Aorta (tissue), 5 donors: ENCODE measurements at places on chromosomes 5 and 9. TPM values are rescaled to one million over a fixed set of nuclear protein-coding genes. Genes with fewer than 3 reads are reported as not detected.

DNA sequence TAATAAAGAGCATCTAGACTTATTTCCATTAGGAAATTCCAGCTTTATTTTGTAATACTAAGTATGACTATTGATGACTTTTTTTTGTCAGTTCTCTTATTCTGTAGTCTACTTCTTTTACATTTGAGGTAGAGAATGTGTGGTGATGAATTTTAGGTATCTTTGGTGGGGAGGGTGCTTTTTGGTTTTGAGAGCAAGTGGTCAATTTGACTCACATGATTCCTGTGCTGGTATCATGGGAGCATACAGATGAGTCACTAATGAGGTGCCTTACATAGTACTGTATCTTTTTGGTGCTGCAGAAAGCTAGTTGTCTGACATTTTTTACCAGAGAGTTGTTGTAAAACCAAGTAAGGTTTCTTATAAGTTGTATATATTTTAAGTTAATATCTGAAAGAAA is 35.3 kb downstream of the ERBIN start:
- H3K27me3 ChIP-seq: no peaks in the 10 kb centered on the region
- DNase-seq: no peak
- H3K36me3 ChIP-seq: no peaks in the 10 kb centered on the region
- H3K4me3 ChIP-seq: no peak overlapping the region
- no peaks in the 10 kb centered on the region for H3K4me1 ChIP-seq

GRCh38 chr9:37150415-37150814 is 30.0 kb downstream of the ZCCHC7 start:
- no peak overlapping the region for H3K27ac ChIP-seq
- H3K36me3 ChIP-seq: no peaks in the 10 kb centered on the region
- no peaks in the 10 kb centered on the region for H3K4me1 ChIP-seq
- H3K4me3 ChIP-seq: no peak overlapping the region
- DNase-seq: no peak

GRCh38 chr9:136947955-136948510 is 3.0 kb downstream of the C8G start:
- H3K4me3 ChIP-seq: no peak overlapping the region
- no peaks in the 10 kb centered on the region for H3K27me3 ChIP-seq
- H3K36me3 ChIP-seq: no peaks in the 10 kb centered on the region
- H3K4me1 ChIP-seq: no peaks in the 10 kb centered on the region

- H3K4me3 ChIP-seq: no peak overlapping the region
- no peaks in the 10 kb centered on the region for H3K4me1 ChIP-seq
- H3K27me3 ChIP-seq: no peaks in the 10 kb centered on the region
- H3K27ac ChIP-seq: no peak overlapping the region
- DNase-seq: no peak
- H3K36me3 ChIP-seq: no peaks in the 10 kb centered on the region
Observed at GRCh38 chr9:35599763-35600604, 5.1 kb upstream of the TESK1 start.

DNA sequence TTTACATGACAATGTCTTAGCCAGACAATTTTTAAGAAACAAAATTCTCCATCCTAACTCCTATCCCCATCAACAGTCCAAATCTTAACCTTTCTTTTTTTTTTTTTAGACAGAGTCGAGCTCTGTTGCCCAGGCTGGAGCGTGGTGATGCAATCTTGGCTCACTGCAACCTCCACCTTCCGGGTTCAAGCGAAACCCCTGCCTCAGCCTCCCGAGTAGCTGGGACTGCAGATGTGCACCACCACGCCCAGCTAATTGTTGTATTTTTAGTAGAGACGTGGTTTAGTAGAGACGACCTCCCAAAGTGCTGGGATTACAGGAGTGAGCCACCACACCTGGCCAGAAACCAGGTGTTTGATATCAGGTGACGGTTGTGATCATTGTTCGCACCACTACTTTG is 10.2 kb downstream of the ABL1 start:
- DNase-seq: no peak
- H3K36me3 ChIP-seq: no peaks in the 10 kb centered on the region
- peaks cover 15% of the 10 kb centered on the region for H3K4me1 ChIP-seq
- peak overlapping the region; percentile 99 for H3K27ac ChIP-seq
- no peaks in the 10 kb centered on the region for H3K27me3 ChIP-seq

GRCh38 chr5:171639205-171639621 is 146.4 kb upstream of the SMIM23 start:
- H3K4me3 ChIP-seq: no peak overlapping the region
- no peaks in the 10 kb centered on the region for H3K4me1 ChIP-seq
- no peaks in the 10 kb centered on the region for H3K36me3 ChIP-seq
- H3K27ac ChIP-seq: no peak overlapping the region

DNA sequence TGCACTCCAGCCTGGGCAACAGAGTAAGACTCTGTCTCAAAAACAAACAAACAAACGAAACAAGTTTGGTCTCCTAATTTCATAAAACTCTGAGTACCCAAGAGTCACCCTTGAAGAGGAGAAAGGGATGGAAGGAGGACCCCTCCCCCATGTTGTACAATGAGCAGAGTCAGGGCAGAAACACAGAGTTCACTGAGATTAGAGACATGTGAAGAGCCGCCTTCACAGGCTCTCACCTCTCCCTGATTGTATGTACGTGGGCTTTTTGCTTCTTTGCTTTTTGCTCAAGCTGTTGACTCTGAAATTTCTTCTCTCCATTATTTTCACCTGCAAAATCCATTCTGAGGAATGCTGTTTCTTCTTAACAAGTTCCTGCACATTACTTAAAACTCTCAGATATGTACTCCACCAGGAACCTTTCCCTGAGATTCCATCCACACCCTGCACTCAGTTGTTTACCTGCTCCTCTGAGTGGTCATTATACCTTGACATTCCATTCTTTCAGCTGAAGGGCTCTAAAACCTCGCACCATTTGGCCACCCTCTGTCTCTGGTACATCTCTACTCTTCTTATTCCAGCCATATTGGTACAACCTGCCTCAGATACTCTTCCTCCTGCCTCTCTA is 44.4 kb upstream of the ABCA1 start:
- H3K27ac ChIP-seq: no peak overlapping the region
- no peak overlapping the region for H3K4me3 ChIP-seq
- no peaks in the 10 kb centered on the region for H3K27me3 ChIP-seq
- no peaks in the 10 kb centered on the region for H3K36me3 ChIP-seq
- no peaks in the 10 kb centered on the region for H3K4me1 ChIP-seq
- no peak for DNase-seq

GRCh38 chr5:89758146-89758545 is 651.4 kb downstream of the CETN3 start:
- no peak for DNase-seq
- H3K36me3 ChIP-seq: no peaks in the 10 kb centered on the region
- peaks cover 8% of the 10 kb centered on the region for H3K4me1 ChIP-seq
- H3K27ac ChIP-seq: no peak overlapping the region
- no peak overlapping the region for H3K4me3 ChIP-seq

Gene LRRC19
- not detected for total RNA-seq
